ENCODE measurements at places on chromosomes 3 and 15.

DNA sequence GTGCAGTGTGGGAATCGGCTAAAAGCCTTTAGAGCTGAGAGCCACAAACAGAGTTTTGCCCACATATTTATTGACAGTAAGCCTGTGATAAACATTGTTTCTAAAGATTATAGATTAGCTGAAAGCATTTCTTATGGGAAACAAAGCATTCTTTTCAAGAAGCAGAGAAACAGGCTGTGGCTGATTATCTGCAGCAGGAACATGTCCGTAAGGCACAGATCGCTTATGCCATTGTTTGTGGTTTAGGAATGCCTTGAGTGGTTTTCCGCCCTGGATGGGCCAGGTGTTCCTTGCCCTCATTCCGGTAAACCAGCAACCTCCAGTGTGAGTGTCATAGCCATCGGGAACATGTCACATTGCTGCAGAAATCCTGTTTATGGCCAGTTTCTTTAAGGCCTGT is 12.5 kb downstream of the XYLB start:
- no peak for DNase-seq

DNA sequence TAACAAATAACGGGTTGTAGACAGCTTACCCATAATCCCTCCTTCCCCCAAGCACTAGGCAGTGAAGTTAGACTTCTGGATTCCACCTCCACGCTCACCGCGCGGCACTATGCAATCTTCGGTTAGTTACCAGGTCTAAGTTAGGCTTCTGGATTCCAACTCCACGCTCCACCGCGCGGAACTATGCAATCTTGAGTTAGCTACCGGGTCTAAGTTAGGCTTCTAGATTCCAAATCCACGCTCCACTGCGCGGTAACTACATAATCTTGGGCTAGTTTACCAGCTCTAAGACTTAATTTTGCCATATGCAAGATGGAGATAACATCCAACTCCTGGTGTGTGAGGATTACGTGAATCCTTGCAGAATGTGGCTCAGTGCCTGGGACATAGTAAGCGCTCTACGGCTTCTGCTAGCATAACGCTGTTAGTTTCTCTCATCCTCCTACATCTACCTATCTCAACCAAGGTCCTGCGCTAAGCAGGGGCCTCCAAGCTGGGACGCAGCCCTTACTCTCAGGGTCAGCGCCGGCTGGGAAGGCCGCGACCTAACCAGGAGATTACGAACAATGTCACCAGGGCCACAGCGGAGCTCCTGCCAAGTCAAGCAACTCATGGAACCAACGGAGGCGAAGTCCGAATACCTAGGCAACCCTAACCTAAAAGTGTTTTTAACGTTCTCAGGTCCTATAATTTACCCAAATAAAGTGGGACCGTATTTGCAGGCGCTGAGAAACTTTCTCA is 497 bp upstream of the RPLP1 start:
- DNase-seq, result no peak

GRCh38 chr3:130636480-130637234 is 110.0 kb downstream of the PIK3R4 start:
- no peak for DNase-seq

- DNase-seq, result no peak
Observed at GRCh38 chr3:63295356-63295755, 17.2 kb downstream of the SYNPR start.

- DNase-seq, result no peak
Observed at GRCh38 chr3:38404286-38404685, 49.4 kb upstream of the ACVR2B start.

DNA sequence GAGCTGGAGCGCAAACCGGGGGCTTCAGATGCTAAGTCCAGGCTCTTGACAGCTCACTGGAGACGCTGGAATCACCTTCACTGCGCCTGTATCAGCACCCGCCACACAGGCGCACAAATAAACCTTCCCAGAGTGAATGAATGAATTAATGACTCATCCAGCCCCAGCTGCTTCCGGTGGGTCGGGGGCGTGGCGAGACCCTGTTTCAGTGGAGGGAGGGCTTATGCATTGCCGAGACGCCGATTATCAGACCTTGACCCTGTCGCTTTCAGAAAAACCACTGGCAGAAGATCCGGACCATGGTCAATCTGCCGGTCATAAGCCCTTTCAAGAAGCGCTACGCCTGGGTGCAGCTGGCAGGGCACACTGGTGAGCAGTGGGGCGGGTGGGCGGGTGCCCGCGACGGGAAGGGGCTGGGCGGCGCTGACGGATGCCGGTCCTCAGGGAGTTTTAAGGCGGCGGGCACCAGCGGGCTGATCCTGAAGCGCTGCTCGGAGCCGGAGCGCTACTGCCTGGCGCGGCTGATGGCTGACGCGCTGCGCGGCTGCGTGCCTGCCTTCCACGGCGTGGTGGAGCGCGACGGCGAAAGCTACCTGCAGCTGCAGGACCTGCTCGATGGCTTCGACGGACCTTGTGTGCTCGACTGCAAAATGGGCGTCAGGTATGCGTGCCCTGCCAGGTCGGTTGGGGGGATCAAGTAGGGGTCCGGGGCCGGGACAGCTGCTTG is 7.7 kb downstream of the ITPKA start:
- no peak for DNase-seq

DNA sequence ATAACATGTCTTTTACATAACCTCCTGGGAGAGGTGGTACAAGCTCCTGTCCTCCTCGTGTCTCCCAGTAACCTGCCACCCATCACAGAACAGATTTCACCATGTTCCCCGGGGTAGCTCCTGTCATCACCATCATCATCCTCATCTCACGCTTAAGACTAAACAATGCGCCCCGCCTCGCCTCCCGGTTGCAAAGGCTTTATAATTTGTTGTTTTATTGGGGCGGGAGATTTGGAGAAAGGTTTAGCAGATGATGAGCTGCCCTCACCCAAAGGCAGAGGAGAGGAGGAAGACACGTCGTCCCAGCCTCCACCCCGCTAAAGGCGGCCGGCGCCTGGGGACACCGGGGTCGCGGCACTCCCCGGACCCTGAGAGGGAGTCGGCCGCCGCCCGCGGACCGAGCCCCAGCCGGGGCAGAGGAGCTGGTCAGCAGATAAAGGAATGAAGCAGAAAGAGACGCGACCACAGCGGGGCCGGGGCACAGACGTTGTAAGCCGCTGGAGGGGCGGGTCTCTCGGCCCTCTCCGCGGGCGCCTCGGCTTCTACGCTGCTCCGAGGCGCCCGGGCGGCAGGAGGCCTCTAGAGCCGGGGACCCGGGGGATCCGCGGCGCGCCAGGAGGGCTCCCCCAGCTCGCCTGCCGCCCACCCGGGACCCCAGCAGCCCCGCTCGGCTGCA is 589 bp downstream of the HERC1 start:
- peak; percentile 10 for DNase-seq

GRCh38 chr3:69009559-69010410 is 3.7 kb downstream of the EOGT start:
- DNase-seq, result no peak

DNA sequence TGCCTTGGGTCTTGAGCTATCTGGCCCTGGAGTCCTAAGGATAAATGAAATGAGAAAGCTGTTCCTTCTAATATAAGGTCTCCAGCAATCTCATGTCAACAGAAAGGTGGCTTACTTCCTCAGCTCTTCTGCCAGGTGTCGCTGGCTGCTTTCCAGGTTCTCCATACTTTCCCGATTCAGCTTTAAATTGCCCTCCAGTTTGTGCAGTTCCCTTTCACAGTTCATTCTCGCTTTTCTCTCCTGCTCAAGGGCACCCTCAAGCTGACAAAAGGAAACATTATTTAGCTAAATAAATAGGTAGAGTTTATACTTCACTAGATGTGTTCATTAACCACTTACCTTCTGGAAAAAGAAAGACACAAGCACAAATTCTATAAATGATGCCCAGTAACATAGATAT is 73.0 kb downstream of the MYH15 start:
- no peak for DNase-seq

DNA sequence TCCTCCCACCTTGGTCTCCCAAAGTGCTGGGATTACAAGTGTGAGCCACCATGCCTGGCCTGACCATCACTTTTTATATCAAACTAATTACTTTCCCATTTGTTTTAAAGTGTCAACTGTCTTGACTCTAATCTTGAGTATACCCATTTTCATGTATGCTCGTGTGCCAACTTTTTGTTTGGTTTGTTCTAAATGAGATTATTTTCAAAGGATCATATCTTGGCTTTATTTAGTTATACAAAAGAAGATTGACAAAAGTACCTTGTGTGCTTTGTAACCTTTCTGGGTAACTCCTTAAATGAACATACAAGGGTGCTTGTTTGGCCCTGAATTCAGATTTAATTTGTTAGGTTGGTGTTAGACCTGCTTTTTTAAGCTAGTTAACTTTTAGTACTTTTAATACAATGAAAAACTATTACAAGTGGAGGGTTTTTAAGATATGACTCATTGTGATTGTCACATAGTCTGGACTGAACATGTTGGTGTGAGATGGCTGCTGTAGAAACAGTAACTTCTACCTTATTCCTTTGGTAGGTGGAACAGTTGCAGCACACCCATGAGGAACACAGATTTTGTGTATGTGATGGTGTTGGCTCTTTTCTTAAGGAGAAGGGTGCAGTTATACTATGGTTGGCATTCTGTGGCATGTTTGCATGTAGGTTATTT is 10.7 kb downstream of the KIF23 start:
- DNase-seq, result no peak

DNA sequence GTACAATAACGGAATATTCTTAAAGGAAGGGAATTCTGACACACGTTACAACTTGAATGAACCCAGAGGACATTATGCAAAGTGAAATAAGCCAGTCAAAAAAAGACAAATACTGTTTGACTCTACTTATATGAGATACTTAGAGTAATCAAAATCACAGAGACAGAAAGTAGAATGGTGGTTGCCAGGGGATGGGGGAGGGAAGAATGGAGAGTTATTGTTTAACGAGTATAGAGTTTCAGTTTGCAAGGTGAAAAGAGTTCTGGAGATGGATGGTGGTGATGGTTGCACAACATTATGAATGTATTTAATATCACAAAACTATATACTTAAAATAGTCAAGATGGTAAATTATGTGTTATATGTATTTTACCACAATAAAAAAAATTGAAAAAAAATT is 112.9 kb upstream of the ARHGEF3 start:
- no peak for DNase-seq

DNA sequence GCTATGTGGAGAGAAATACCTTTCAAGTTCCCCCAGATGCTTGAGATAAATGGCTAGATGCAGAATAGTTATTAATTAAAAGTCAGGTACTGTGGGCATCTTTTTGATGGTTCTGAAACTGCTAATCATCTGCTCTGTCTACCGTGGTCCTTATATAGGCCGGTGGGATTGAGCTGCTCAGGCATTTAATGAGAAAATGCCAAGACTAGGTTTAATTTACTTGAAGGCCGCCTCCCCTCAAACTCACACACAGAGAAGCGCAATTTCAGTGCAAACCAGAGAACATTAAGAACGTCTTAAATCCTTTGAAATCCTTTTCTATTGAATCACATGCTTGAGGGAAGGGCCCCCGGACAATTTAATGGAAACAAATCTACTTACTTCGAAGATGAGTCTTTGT is 136.4 kb upstream of the CRBN start:
- DNase-seq, result no peak

GRCh38 chr3:177340243-177340830 is 143.1 kb upstream of the TBL1XR1 start:
- no peak for DNase-seq

DNA sequence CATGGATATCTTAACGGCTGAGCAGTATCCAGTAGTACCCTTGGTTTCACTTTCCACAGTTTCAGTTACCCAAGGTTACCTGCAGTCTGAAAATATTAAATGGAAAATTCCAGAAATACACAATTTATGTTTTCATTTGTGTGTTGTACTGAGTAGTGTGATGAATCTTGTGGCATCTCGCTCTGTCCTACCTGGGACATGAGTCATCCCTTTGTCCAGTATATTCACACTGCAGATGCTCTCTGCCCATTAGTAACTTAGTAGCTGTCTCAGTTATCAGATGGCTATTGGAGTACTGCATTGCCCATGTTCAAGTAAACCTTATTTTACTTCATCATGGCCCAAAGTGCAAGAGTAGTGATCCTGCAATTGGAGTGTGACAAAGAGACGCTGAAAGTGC is 26.1 kb downstream of the GASK1A start:
- no peak for DNase-seq

DNA sequence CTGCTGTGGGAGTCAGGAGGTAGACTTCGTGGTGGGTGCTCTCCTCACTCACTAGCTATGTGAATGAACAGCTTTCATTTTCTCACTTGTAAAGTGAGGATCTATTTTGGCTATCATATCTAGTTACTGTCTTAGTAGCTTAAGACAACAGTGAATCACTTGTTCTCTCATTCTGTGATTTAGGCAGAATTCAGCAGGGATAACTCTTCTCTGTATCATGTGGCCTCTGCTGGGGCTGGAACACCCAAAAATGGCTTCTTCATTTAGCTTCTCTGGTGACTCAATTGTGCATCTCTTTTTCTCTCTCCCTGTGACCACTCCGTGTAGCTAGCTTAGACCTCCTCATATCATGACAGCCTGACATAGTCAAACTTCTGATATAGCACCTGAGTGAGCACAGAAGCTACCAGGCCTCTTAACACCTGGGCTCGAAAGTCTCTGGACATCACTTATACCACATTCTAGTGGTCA is 68.4 kb downstream of the BFSP2 start:
- DNase-seq, result no peak

- DNase-seq, result no peak
Observed at GRCh38 chr15:69265347-69265955, 33.3 kb upstream of the PAQR5 start.

- no peak for DNase-seq
Observed at GRCh38 chr3:69292959-69293574, 92.8 kb downstream of the FRMD4B start.

DNA sequence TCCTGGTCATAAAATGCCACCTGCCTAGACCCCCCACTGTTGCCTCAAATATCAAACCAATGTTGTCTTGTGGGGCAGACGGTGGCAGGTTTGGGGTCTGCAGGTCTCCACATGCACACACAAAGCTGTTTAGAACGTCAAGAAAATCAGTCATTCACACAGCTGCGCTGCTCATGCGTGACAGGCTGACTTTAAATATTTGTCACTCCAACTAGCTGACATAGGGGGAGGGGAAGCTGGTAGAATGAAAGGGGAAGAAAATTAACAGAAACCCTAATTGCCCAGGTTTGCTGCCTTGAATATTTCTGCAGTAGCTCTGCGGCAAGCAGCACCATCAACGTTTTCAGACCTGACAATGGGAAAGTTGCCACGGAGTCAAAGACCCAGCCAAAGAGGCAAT is 201.8 kb downstream of the ABHD5 start:
- DNase-seq, result no peak

DNA sequence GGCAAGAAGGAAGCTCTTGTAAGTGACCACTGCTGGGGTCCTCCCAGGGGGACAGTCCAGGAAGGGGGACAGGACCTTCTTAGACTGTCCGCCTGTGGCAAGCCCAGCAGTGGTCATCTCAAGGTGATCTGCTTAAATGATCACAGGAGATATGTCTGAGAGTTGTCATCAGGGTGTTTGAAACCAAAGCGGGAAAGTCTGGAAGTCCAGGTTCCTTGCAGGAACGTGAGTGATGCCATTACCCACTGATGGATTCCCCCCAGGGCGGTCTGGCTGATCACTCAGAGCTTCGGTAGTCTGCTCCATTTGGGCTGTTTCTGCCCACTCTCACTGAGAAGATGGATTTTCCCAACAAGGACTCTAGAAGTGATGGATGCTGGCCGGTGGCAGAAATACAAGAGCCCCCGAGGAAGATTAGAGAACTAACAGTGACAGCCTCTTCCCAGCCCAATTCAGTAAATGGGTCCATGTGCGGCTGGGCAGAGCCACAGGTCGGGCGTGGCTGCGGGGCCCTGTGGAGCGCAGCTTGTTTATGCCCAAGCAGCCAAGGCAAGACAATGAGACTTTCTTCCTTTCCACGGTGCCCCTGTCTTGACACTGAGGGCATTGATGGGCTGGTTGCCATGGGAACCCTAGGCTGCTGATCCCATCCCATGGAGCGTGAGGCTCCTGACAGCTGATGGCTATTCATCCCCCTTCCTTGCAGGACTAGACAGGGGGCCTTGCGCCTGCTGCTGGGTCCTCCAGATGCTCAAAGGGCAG is 9.5 kb downstream of the PCSK6 start:
- DNase-seq, result no peak

Measured in activated CD4-positive, alpha-beta T cell treated with anti-CD3 and anti-CD28 coated beads, Interleukin-2, amount 50 U/mL, for 4 hours (primary cell).